ENCODE measurements at places on chromosomes 4 and X.

DNA sequence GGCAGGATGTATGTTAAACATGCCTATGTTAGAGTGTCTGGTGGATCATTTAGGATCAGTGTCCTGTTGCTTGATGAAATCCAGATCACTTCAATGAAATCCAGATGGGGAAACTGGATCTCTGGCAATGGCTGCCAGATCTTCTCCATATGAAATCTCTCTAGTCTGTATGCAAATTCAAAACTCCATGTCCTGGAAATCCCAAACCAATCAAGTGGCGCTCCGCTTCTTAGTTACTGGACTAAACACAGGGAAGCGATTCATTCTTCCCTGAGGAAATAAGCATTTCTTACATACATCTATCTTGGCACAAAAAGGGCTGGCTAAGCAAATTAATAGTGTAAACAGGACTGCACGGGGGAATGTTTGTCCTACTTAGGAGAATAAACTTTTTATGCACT lies 94.9 kb downstream of the HDAC8 start:
- no peak for DNase-seq

DNA sequence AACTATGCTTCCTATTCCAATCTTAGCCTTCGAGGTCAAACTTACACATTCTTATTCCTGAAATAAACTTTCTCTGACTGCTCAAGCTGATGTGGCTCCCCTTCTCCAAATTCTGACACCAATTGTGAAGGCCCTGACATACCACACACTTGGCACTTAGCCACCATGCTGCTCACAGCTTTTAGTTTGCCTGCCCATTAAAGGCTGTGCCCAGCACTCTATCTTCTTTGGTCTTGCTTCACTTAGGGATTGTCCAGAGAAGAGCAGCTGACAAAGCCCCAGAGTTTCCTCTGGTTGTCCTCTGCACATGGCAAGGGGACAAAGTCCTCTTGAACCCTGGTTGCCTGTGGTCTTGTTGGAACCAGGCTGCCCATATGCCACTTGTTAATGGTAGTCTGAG lies 126.1 kb downstream of the ARHGEF9 start:
- no peak for DNase-seq

DNA sequence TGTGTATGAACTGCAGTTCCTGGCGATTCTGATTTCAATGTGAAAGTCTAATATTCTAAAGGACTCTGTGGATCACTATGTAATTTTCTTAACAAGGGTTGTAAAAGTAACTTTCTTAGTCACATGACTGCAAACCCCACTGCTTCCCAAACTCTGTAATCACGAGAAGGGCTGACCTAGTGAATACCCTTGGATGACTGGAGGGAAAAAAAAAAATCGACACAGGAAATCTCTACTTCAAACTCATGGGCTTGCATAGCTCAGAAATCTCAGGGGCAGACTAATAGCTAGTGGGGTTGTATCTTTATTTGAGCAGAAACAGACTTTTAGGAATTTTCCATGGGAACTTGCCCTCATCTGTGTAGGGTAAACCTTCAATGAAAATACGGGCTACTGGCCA lies 4.8 kb upstream of the MXRA5 start:
- DNase-seq = no peak

GRCh38 chr4:105978684-105979296 lies 83.5 kb downstream of the NPNT start:
- no peak for DNase-seq

DNA sequence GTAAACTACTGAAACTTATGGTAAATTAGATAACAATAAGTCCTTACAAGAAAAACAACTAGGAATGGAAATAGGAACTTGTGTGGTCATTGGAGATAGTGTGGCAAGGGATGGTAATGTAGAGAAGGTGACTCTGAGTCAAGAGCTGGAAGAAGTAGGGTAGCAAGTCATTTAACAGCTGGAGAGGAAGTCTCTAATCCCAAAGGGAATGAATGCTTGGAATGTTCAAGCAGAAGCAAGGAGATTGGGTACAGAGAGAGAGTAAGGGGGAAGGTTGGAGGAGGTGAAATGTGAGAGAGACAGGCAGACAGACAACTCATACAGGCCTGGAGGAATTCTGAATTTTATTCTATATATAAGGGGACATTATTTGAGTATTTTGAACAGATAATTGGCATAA lies 260.6 kb upstream of the MAD2L1 start:
- no peak for DNase-seq

GRCh38 chr4:1568855-1569460 lies 115.2 kb downstream of the FAM53A start:
- no peak for DNase-seq

- no peak for DNase-seq
Measured at GRCh38 chrX:136574548-136574947, 42.5 kb downstream of the VGLL1 start.

DNA sequence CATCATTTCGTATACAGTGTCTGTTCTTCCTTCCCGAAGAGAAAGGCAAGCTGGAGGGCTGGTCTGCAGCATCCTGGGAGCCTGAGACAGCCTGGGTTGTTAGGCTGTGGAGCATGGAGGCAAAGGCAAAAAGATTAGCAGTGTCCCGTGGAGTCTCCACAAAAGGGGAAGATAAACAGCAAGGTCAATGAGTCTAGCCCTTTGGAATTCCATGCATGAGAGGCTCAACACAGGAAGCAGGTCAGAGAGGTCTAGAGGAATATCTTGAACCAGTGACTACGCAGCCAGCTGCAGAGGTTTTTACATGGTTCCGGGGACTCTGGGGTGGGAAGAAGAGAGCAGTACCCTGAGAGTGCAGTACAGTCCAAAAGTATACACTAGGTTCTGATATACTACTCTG lies 12.2 kb upstream of the MCF2 start:
- no peak for DNase-seq

- no peak for DNase-seq
Measured at GRCh38 chr4:41431276-41431675, 106.7 kb upstream of the LIMCH1 start.

GRCh38 chrX:50579955-50580354 lies 109.3 kb upstream of the DGKK start:
- DNase-seq = no peak
